ENCODE measurements at places on chromosomes 6 and 20.

GRCh38 chr6:159720708-159721107 lies 6.6 kb upstream of the WTAP start:
- DNase-seq, result no peak

DNA sequence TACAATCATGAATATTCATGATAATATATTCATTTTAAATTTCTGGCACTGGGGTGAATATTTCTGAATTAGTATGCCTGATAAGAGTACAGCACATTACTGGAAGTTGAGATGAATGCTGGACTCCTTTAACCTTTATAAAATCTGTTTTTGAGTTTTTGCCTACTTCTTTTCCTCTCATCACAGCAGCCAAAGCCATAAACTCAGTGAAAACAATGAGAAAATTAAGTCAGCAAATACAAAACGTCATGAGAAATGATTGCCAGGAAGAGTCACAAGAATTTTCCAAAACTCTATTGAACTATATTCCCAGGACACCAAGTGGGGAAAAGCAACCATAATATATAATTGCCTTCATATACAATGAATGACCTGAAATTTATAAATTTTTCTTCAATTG lies 837.6 kb downstream of the TBC1D32 start:
- DNase-seq, result no peak

DNA sequence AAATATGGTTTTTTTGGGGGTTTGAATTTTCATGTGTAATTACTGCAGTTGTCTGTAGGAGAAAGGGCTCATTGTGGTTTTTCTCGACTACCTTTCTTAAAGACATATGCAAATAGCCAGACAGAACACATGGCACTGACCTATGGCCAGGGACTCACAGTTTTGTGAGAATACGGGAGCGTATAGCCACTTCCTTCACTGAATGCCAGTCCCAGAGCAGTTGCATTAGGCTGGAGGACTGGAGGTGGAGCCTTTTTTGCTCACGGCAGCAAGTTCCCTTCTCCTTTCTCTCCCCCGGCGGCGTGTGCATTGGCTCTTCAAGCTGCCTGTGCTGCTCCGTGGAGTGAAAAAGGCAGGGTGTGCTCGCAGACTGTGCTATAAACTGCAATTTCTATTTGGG lies 114.9 kb downstream of the AKAP7 start:
- no peak for DNase-seq

DNA sequence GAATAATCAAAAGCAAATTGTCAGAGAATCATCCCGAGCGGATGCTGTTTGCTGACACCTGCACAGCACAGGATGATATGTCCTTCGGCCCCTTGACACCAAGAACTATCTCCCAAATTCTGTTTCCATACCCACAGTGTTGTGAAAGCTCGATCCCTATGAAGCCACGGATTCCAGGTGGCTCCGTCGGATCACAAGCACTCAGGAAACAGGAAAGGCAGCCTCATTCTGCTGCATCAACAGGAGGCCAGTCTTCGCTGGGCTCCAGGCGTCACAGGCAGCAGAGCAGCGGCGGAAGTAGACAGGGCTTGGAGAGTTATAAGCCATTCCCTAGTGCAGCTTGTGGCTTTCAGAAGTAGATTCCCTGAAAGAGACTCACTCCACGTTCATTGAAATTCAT lies 342.3 kb downstream of the C6orf118 start:
- DNase-seq, result no peak

DNA sequence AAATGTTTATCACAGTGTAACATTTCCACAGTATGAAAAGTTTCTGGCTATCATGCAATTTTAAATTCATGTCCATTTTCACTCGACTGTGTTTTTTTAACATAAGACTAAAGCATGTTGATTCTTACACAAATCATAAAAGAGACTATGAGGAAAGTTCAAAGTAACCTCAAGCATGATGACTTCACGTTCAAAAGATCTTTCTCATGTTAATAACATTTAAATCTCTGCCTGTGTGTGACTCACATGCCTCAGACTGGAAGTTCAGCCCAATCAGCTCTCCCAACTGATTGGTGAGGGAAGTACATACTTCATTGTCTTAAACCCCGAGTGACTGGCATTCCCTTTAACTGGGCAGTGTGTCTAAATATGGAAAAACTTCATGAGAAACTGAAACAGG lies 37.4 kb downstream of the ATXN1 start:
- no peak for DNase-seq

DNA sequence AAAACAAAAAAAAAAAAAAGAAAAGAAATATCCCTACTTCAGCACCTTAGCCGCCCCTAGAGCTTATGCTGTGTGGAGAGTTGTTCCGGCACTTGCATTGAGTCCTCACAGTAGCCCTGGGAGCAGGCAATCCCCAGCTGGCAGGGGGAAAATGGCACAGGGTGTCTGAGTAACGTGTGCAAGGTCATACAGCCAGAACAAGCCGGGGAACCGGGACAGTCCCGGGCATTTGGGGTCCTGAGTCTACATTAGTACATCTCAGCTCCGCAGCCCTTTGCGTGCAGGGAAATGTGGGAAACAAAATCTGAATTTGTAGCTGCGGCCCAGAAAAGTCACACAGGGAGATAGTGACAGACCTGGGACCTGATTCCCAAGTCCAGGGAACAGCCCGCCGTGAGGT lies 3.4 kb downstream of the BAK1 start:
- no peak for DNase-seq

DNA sequence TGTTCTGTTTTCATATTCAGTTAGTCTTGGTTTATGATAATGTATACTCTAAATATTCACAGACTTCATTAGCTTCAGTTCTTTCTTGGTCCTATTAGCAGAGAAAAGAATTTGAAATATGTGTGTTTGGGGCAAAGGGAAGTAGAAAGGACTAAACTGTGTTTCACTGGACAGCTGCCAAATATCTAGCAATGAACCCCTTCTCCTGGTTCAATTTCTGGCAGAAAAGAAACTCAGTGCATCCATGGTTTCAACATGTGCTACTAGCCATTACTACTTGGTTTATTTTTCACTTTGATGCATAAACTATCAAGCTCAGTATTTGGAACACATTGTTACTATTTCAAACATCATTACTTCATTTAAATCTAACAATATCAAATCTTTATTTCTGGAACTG lies 43.6 kb downstream of the FBXL4 start:
- no peak for DNase-seq

GRCh38 chr6:3290149-3290930 lies 31.6 kb downstream of the PSMG4 start:
- no peak for DNase-seq

Data from activated T-helper 1 cell treated with Interleukin-2 at 50 U/mL for 16 hours (primary cell).